ENCODE measurements at places on chromosomes 3 and 15.

GRCh38 chr3:71779674-71780377 lies 5.1 kb downstream of the PROK2 start:
- DNase-seq: no peak

DNA sequence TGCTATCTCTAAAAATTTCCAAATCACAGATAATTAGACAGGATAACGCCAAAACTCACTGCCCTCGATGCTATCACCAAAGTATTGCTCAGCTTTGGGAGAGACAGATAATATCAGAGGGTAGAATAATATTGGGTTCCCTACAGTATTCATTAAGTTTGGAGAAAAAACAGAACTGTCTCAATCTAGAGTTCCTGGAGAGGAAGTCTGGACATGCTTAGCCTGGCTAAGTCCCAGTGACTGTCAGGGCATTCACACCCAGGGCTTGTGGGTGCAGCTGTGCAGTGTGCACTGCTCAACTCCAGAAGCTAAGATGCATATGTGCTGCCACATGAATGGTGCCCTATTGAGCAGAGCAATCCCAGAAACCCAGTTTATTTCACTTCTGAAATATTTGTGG lies 459.6 kb upstream of the DPH6 start:
- no peak for DNase-seq

GRCh38 chr3:36484386-36484785 lies 104.1 kb downstream of the STAC start:
- no peak for DNase-seq

DNA sequence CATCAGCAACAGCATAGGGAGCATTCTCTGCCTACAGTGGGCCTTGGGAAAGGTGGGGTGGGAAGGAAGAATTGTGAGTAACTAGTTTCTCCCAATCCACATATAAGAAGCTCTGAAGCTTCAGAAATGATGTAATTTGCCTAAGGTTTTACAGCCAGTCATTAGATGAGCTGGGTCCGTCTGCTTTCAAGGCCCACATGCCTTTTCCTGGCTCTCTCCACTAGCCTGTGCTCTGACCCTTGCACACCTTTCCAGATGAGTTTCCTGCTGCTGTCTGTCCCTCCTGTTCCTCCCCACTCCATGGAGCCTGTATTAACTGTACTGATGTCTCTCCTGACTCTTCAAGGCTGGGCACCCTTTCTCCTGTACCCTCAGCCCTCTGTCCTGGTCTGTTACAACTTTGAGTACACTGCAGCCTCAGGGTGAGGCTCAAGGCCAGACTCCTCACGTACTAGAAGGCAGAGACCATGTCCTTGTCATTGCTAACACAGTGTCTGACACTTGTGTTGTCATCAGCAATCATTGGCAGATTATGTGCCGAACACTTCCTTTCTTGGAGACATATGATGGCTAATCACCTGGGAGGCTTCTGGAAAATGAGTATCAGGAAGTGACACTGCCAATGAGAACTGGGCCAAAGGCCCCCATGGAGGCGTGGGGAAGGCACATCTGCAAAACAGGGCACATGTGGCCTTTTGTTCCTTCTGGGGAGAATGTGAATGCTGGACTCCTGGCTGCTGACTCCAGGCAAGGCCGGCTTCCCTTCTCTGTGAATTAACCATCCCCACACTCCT lies 6.6 kb downstream of the TM6SF1 start:
- no peak for DNase-seq

- no peak for DNase-seq
Measured at GRCh38 chr15:65577129-65577996, 33.6 kb downstream of the INTS14 start.

DNA sequence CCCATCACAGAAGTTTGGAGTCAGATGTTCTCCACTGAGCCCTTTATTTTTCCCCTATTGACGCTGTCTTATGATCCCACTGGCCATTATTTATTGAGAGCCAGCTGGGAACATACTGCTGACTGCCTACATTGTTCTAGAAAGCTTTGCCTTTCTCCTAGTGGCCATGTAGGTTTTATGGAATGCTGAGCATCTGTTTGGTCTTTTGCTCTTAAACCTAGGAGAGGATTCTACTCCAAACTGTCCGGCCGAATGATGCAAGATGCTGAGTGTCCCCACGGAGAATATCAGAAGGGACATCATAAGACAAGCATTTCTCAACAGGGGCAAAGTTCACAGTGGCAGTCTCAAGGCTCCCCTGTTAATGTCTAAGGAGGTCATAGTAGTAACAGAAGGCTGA lies 171.4 kb downstream of the ARRDC4 start:
- no peak for DNase-seq

GRCh38 chr15:98779463-98780071 lies 131.2 kb downstream of the IGF1R start:
- DNase-seq: peak; percentile 52

GRCh38 chr3:64575211-64575844 lies 112.5 kb downstream of the ADAMTS9 start:
- no peak for DNase-seq

- DNase-seq: no peak
Measured at GRCh38 chr3:153210660-153211059, 48.6 kb downstream of the RAP2B start.
